RWPE2 (cell line): ENCODE measurements at places on chromosomes 5 and 9.

GRCh38 chr5:91403438-91403837, 20.3 kb upstream of the ARRDC3 start:
- H3K4me1 ChIP-seq, result no peaks in the 10 kb centered on the region
- DNase-seq, result no peak
- H3K36me3 ChIP-seq, result no peaks in the 10 kb centered on the region
- no peak overlapping the region for H3K4me3 ChIP-seq
- no peak overlapping the region for H3K27ac ChIP-seq

DNA sequence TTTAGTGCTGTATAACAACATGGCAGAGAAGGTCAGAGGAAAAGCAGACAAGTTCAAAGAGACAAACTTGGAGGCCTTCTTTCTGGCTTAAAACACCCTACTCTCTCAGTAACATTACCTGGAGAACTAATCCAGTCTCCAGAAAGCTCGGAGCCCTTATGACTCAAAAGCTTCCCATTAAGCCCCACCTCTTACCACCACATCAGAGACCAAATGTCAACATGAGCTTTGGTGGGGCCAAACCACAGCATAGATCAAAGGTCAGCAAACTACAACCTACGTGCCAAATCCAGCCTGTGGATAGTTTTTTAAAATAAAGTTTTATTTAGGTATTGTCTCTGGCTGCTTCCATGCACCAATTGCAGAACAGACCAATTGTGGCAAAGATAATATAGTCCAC, 589.9 kb downstream of the DNAH5 start:
- no peaks in the 10 kb centered on the region for H3K27me3 ChIP-seq
- no peak overlapping the region for H3K27ac ChIP-seq
- H3K4me3 ChIP-seq, result no peak overlapping the region
- H3K36me3 ChIP-seq, result no peaks in the 10 kb centered on the region
- no peak for DNase-seq
- H3K4me1 ChIP-seq, result peaks cover 20% of the 10 kb centered on the region

GRCh38 chr9:79447762-79448161, 124.0 kb upstream of the TLE4 start:
- H3K36me3 ChIP-seq, result no peaks in the 10 kb centered on the region
- H3K27ac ChIP-seq, result no peak overlapping the region
- H3K4me1 ChIP-seq, result no peaks in the 10 kb centered on the region
- no peak for DNase-seq
- H3K4me3 ChIP-seq, result no peak overlapping the region

- no peak overlapping the region for H3K4me3 ChIP-seq
- peaks cover 9% of the 10 kb centered on the region for H3K27me3 ChIP-seq
- H3K27ac ChIP-seq, result no peak overlapping the region
Measured at GRCh38 chr5:170581211-170581610, 77.4 kb downstream of the KCNIP1 start.

DNA sequence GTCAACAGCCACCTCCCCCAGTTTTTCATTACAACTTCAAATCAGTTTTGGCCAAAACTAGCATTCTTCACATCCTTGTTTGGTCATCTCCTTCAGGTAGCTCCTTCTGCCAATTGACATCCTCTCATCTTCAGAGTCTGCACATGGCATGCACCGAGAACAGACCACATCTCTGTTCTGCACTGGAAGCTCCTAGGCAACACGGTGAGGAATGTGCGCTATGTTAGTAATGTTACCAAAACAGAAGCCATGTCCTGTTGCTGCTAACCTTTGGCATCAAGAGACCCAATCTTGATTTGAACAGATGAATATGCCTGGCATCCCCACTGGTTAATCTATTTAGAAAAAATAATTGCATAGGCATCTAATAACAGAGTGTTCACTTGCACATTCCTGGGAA, 5.1 kb upstream of the HK3 start:
- no peak for DNase-seq
- H3K27me3 ChIP-seq, result no peaks in the 10 kb centered on the region
- no peak overlapping the region for H3K4me3 ChIP-seq
- H3K4me1 ChIP-seq, result no peaks in the 10 kb centered on the region

- DNase-seq, result peak; percentile 38
- H3K27ac ChIP-seq, result no peak overlapping the region
- H3K4me1 ChIP-seq, result no peaks in the 10 kb centered on the region
- no peaks in the 10 kb centered on the region for H3K36me3 ChIP-seq
- no peak overlapping the region for H3K4me3 ChIP-seq
- no peaks in the 10 kb centered on the region for H3K27me3 ChIP-seq
Measured at GRCh38 chr9:34520505-34521385, 2.0 kb downstream of the ENHO start.

DNA sequence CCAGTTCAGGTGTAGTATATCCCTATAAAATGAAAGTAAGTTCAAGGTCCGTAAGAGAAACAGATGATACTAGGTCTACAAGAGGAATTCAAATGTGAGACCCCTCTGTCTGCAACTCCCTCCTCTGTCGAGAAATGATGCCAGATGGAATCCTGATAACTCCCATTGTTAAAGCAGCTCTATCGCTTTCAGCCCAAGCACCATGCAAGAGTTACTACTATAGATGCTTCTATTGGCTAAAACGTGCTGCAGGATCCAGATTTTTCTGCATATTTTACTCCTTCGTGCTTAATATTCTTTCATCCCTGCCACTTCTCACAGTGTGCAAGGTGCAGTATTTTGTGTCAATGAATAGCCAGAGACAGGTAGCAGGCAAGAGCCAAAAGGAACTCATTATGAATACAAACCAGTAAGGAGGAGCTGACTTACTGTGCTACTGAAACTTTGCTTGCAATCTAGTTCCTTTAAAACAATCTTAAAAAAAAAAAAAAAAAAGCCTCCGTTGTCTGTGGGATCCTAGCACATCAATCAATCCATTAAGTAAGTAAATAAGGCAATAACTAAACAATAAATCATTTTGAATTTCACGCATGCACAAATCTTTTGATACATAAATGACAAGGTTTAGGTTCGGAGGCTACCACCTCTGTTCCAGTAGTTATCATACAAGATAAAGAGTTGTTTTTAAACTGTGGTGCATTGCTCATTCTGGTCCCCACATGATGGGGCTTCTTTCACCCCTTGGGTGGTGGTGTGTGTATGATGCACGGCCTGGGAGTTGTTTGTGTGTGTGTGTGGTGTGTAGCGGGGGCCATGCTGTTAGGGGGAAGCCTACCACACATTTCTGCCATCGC, 151.1 kb upstream of the MPDZ start:
- no peak overlapping the region for H3K4me3 ChIP-seq
- H3K27me3 ChIP-seq, result no peaks in the 10 kb centered on the region
- H3K27ac ChIP-seq, result no peak overlapping the region
- H3K36me3 ChIP-seq, result no peaks in the 10 kb centered on the region
- no peaks in the 10 kb centered on the region for H3K4me1 ChIP-seq

GRCh38 chr5:169534311-169534880, 49.2 kb upstream of the SPDL1 start:
- H3K4me1 ChIP-seq, result no peaks in the 10 kb centered on the region
- no peaks in the 10 kb centered on the region for H3K27me3 ChIP-seq
- no peak for DNase-seq
- H3K36me3 ChIP-seq, result no peaks in the 10 kb centered on the region
- no peak overlapping the region for H3K4me3 ChIP-seq

- H3K4me3 ChIP-seq, result no peak overlapping the region
- peak; percentile 77 for DNase-seq
- H3K27ac ChIP-seq, result no peak overlapping the region
- no peaks in the 10 kb centered on the region for H3K4me1 ChIP-seq
- H3K27me3 ChIP-seq, result no peaks in the 10 kb centered on the region
- H3K36me3 ChIP-seq, result no peaks in the 10 kb centered on the region
Measured at GRCh38 chr9:90546200-90546599, 96.4 kb downstream of the DIRAS2 start.

DNA sequence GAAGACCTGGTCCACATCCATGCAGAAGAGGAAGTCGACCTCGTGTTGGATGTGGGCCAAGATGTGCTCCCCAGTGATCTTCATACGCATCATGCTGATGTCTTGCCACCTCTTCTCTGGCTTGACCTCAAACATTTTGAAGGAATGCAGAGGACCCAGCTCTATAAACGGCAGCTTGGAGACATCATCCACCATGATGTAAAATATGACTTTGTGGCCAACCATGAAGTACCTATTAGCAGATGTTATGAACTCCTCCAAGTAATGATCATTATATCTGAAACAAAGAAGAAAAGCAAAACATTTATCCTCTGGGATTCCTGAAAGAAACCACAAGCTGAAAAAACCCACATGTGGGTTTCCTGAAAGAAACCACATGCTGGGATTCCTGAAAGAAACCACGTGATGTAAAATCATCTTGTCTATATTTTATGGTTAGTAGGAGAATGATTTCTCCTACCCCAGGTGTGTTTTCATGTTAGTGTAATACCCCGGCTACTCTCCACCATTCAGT, 52.3 kb downstream of the GGTA1 start:
- no peaks in the 10 kb centered on the region for H3K36me3 ChIP-seq
- no peak for DNase-seq
- no peaks in the 10 kb centered on the region for H3K4me1 ChIP-seq
- H3K4me3 ChIP-seq, result no peak overlapping the region
- H3K27ac ChIP-seq, result no peak overlapping the region
- H3K27me3 ChIP-seq, result no peaks in the 10 kb centered on the region

GRCh38 chr5:6673963-6674362, 39.3 kb upstream of the TENT4A start:
- H3K27ac ChIP-seq, result no peak overlapping the region
- no peak for DNase-seq
- H3K4me1 ChIP-seq, result no peaks in the 10 kb centered on the region
- no peak overlapping the region for H3K4me3 ChIP-seq

- DNase-seq, result no peak
- H3K36me3 ChIP-seq, result peaks cover 4% of the 10 kb centered on the region; the same call in 1 of the 2 replicates
- H3K27me3 ChIP-seq, result no peaks in the 10 kb centered on the region
- no peak overlapping the region for H3K4me3 ChIP-seq
Measured at GRCh38 chr9:27485158-27485557, 38.9 kb upstream of the IFNK start.

DNA sequence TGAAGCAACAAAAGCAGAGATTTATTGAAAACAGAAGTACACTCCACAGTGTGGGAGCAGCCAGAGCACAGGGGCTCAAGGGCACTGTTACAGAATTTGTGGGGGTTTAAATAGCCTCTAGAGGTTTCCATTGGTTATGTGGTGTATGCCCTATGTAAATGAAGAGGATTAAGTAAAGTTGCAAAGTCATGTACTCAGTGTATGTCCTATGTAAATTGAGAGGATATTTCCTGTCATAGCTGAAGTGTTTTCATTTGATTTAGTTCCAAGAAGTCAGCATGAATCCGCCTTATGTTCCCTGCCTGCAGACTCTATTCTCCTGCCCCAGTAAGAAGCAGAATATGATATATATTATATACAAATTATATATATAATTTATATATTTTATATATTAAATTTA, 966.0 kb upstream of the COX7C start:
- no peaks in the 10 kb centered on the region for H3K4me1 ChIP-seq
- no peak overlapping the region for H3K4me3 ChIP-seq
- H3K36me3 ChIP-seq, result no peaks in the 10 kb centered on the region; the same call in 1 of the 2 replicates
- no peak overlapping the region for H3K27ac ChIP-seq

GRCh38 chr9:135641745-135642144, 2.4 kb upstream of the GLT6D1 start:
- H3K36me3 ChIP-seq, result no peaks in the 10 kb centered on the region
- H3K27ac ChIP-seq, result no peak overlapping the region
- no peaks in the 10 kb centered on the region for H3K4me1 ChIP-seq
- DNase-seq, result no peak
- H3K4me3 ChIP-seq, result no peak overlapping the region

DNA sequence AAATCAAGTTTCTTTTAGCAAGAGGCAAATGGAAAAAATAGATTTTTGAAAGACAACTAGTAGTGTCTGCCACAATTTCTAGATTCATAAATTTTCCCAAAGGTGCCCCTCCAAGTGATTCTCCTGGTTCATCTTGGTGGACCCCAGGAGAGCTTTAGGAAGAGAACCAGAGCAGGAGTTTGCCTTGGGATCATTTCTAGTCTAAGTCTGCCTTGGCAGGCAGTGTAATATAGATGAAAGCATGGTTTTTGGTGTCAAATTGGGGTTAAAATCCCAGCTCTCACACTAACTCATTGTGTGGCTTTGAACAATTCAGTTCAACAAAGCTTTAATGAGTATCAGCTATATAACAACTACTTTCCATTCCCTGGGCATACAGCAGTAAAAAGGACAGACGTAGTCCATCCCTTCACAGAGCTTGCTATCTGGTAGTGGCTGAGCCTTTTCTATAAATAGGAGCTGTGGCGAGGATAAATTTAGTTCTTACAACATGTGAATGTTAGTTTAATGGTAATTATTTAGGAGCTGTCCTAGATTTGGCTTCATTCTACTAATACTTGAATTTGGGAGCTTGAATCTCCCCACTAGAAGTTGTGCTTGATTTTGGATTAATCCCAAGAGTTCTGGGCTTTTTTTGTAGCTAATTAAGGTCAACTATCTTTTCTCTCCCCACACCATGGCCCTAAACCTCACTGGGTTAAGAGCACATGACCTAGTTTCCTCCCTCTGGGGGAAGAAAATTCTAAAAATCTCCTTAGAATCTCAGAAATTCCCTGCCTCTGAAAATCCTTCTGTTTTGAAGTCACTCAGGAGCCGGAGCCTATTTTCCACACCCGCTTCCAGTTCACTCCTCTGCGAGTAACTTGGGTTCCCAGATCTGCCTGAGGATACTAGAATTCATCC, 197.8 kb downstream of the PCSK1 start:
- DNase-seq, result no peak
- H3K4me3 ChIP-seq, result no peak overlapping the region
- peaks cover 2% of the 10 kb centered on the region for H3K4me1 ChIP-seq

- DNase-seq, result no peak
- peaks cover 22% of the 10 kb centered on the region for H3K36me3 ChIP-seq
- H3K27me3 ChIP-seq, result no peaks in the 10 kb centered on the region
- H3K4me1 ChIP-seq, result peaks cover 27% of the 10 kb centered on the region
- H3K4me3 ChIP-seq, result no peak overlapping the region
- peak overlapping the region; percentile 46 for H3K27ac ChIP-seq
Measured at GRCh38 chr9:83986195-83986594, 5.6 kb downstream of the RMI1 start.

DNA sequence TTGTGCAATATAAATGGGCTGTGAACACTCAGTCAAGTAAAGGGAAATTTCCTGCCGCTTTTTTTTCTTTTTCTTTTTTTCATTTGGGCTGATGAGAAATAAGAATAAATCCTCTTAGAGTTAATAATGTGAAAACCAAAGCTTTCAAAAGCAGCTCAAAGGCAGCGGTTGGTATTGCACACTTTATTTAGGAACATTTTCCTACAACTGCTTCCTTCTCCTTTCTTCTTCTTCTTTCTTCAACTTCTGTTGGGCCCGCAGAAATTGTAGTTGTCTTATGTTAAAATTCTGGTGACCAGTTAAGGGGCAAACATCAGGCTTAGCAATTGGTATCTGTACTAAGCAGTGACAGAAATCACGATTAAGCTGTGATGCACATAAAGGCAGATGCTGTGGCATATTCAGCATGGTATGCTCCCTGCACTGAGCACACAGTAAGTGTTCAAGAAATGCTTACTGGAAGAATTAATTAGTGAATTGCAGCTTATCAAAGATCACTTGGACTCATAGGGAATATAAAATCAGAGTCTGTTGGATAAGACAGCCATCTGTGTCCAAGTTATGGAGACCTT, 85.4 kb downstream of the ANKRD55 start:
- no peak overlapping the region for H3K4me3 ChIP-seq
- no peaks in the 10 kb centered on the region for H3K4me1 ChIP-seq
- H3K27me3 ChIP-seq, result no peaks in the 10 kb centered on the region
- no peak overlapping the region for H3K27ac ChIP-seq
- no peaks in the 10 kb centered on the region for H3K36me3 ChIP-seq
